Stimulated activated CD8-positive, alpha-beta memory T cell treated with anti-CD3 and anti-CD28 coated beads, Interleukin-2, amount 100 ng/mL, for 1 hour (primary cell): ENCODE measurements at places on chromosomes 7 and 10.

DNA sequence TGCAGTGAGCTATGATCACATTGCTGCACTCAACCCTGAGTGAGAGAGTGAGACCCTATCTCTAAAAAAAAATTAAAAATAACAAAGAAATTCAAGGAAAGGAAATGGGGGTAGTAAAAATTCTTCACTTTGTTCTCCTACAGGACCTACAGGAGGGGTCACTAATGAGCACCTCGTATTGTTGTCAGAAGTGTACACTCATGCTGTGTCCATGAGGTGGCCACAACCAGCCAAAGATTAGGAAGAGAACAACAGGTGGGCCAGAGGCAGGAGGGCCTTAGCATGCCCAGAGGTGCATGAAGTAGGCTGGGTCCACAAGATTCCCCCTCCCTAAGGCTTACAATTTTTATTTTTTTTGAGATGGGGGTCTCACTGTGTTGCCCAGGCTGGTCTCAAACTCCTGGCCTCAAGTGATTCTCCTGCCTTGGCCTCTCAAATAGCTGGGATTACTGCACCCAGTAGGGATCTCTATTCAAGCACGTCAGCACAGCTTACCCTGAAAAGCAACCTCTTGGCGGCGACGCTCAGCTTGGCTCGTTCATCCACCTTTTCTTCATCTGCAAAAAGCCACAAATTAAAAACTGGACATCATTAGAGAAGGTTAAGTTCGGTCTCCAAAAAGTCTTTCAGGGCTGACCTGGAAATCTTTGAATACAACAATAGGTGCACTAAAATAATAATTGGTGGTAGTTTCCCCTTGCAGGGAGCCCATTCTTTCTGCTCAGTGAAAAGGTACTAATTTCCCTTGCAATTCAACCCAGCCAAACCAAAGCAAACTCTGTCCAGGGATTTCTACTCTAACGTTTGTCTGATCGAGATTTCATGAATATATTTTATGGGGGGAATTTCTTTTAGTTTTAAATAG, 104.4 kb downstream of the SVIL start:
- no peak for DNase-seq

GRCh38 chr10:64101606-64102263, 580.5 kb downstream of the REEP3 start:
- DNase-seq = no peak

DNA sequence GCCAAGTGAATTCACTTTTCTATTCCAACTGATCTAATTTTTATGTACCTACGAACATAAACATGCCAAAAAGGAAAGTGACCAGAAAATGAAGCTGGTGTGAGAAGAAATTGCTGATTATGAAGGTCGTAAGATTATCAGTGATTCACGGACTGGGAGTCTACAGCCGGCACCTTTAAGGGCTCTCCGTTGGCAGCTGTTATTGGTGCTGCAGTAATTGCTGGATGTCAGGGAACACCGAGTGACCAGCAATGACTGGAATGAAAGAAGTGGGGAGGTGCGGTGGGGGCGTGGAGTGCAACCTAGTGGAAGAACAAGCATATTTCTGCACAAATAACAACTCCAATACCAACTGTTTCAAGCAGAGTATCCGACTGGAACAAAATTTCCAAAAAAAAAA, 109.8 kb upstream of the TARP start:
- DNase-seq = no peak

DNA sequence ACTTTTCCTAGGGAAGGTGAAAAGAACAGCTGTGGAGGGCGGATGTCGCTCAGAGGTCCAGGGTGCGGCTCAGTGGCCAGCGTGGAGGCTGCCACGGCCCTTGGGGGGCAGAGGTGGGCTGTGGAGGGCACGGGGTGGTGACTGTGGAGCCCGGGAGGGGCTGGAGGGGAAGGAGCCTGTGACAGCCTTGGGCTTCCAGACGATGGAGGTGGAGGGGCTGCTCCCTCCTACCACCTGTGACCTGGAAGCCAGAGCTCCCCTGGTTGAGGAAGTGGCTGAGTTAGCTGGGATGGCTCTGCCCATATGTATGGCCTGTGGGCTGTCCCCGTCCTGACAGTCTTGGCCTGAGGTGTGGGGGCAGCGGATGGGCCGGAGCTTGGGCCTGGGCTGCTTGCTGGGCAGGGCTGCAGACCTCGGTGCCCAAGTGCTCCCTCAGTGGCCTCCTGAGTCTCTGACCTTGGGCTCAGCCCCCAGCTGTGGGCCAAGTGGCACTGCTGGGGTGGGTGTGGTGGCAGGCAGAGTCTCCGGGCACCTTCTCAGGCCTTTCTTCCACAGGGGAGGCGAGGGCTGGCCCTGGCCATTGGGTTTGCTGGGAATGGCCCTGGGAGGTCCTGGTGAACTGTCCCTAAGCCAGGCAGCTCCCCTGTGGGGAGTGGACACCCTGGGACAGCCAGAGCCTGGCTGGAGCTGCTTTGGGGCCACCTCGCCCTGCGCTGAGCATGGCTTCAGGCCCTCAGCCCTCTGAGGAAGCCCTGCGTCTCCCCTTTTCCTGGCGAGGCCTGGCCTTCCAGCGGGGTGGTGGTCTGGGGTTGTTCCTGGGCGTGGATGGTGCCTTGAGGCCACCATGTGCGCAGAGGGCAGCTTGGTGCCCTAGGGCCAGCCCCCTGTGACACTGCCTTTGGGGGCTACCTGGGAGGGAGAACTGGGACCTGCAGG, 3.9 kb downstream of the BRI3 start:
- no peak for DNase-seq

GRCh38 chr10:78460204-78460603, 426.5 kb downstream of the RPS24 start:
- DNase-seq = no peak

- DNase-seq = no peak
Measured at GRCh38 chr7:327233-327931, 37.4 kb downstream of the FOXL3 start.

GRCh38 chr7:151125470-151125845, 39.2 kb downstream of the AGAP3 start:
- DNase-seq = no peak
